MG63 (cell line): ENCODE measurements at places on chromosomes 1 and 21.

DNA sequence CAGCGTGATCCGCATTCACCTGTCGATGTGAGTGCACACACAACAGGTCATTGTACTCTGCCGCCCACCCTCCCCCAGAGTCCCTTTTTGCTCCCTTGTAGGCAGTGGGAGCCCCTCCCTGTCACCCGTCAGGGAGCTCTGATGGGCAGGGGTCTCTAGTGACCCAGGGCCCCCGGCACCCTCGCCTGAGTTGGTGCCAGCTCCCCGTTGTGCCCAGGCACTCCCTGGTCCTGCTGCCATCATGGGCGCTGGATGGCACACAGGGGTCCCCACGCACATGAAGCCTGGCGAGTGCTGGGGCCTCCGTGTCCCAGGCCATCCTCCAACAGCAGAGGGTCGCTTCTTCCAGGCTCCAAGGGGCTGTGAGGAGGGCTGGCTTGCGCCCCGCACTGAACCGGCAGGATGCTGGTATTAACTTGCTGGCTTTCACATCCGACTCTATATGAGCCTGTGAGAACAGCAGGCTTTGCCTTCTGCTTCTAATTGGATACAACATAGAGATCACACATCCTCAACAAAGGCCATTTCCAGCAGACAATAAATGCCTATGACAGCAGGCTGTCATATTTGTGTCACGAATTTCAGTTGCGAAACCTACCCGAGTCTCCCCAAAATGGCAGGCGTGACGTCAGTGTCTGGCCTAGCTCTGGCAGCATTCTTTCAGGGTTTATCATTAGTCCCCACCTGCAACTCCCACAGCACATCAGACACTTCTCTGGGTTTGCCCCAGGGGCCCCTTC is 35.4 kb downstream of the KIAA1614 start:
- no peak for DNase-seq

- DNase-seq, result no peak
Observed at GRCh38 chr1:198001776-198002408, 84.7 kb downstream of the LHX9 start.

DNA sequence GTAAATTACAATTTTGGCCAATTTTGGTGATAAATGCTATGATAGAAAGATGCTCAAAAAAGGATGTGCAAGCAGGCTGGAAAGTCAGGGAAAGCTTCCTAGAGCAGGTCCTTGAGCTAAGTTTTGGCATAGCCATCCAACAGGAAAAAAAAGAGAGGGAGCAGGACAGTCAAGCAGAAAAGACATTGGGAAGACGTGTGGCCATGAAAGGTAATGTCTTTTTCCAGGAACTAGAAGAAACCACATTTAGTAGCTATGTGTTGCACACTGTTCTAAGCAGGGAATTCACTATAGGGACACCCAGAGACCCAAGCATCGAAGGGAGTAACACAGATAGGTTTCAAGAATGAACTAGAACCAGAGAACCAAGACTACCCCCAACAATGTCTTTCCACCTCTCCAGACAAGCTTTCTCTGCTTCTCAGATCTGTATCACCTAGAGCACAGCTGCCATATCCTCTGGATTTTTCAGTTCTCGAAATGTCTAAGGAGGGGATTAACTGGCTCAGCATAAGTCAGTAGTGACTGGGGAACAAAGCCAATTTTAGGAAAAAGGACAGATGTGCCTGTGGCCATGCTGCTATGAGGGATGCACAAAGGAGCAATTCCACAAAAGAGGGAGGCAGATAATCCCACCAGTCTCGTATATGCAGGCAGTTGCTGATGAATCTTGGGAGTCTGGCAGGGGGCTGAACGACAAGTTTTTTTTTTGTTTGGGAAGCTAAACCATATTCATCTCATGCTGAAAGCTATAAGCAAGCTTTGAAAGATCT is 97.1 kb upstream of the DAB1 start:
- DNase-seq, result no peak

DNA sequence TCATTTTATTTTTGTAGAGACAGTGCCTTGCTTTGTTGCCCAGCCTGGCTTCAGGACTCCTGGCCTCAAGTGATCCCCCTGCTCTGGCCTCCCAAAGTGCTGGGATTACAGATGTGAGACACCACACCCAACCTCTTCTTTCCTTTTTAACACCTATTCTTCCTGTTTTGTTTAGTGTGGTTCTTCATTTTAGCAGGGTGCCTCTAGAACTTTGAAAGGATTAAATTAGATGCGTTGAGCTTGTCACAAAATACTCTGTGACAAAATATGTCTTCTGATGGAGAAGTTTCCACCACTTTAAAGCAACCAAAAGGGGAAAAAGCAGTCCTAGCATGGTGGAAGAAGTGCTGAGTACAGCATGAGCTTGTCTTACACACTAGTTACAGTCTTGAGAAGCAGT is 42.0 kb downstream of the CDC14A start:
- no peak for DNase-seq

DNA sequence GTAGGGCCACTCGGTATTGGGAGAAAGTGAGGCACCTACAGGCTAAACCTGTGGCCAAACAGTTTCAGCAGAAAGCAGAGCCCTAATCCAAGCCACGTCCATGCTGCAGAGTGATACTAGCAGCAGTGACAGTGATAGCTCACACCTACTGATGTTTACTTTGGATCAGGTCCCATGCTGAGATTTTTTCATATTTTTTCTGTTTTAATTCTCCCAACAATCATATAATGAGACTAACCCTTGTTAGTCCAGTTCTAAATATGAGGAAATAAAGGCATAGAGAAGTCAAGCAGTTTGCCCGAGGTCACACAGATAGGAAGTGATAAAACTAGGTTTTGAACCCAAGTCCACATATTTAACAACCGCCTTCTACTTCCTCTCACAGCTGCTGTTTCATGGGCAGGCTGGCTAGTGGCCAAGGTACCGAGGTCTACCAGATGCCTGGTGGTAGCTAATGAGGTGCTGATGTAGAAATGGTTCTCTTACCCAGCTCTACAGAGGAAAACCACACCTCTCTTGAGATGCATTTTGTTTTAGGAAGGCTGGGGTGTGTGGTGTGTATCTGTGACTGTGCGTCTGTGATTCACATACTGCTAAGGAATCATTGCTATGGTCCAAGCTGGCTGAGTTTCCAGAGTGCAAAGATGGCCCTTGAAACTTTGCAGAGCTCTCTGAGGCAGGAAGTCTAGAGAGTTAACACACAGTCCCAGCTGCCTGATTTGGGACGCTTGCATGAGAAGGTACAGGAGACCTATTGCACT is 80.3 kb upstream of the ARTN start:
- peak; percentile 60 for DNase-seq

DNA sequence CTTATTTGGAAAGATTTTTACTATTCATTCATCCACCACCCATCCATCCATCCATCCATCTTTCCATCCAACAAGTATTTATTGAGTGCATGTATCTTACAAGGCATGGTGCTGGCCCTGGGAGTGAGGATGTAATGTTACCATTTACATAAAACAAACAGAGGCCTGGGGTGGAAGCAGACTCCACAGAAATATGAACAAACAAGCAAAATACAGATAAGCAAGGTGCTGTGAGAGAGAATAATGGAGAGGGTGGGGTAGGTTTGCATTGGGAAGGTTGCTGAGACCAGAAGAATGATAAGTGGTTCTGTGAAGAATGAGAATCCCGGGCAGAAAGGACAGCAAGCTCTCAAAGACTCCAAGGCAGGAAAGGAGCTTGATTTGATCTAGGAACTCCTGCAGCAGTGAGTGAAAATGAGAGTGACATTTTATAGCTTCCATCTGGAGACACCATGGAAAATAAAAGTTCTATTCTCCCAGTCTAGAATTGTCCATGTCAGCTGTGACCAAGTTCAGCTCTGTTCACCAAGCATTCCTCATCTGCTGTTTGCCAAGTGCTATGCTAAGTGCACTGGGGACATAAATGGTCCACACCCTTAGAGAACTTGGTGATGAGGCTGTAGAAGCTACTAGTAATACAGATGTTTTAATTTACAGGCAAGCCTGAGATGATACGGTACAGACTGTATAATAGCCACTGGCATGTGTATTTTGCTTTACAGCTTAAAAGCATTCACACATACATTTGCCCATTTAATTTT is 75.3 kb downstream of the PEX14 start:
- DNase-seq, result no peak

DNA sequence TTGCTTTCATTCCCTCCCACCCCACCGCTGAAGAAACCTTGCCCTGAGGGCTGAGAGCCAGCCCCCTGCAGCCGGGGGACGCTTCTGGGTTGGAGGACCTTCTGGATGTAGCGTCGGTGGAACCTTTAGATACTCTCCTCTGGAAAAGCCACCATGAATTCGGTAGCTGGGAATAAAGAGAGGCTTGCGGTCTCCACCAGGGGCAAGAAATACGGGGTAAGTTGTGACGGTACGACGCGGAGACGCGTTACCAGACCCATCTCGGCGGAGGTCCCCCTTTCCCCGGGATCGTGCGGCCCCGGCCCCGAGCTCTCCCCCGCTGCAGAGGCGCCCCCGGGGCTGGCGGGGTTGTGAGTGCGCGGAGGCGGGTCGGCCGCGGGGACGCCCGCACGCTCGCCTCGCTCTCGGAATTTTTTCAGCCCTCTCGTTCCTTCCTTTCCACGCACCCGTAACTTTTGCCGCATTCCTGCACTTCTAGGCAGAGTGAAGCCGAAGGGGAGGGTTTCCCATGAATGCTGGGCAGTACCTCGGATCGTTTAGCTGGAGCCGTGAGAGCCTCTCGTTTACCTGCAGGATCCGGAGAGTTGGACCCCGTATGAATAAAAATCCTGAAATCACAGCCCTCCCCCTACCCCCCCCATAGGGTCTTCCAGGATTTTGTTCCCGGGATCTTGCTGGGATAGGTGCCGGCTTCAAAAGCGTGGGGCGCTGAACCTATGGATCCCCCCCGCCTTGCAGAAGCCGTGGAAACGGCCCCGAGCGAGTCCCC is 671 bp downstream of the KIF26B start:
- no peak for DNase-seq

- DNase-seq, result no peak
Observed at GRCh38 chr1:230157420-230158390, 90.7 kb downstream of the GALNT2 start.

DNA sequence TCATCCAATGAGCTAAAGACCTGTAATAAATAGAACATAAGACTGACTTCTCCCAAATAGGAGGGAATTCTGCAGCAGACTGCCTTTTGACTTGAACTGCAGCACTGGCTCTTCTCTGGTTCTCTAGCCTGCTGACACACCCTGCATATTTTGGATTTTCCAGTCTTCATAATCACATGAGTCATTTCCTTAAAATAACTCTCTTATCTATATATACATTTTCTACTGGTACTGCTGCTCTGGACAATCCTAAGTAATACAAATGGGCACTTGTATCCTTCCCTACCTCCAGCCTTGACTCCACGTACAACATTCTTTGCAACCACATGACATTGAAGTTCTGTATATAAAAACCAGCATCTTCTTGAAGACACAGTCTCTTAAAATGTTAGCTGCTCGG is 429.4 kb upstream of the TMPRSS15 start:
- DNase-seq, result peak; percentile 27

- DNase-seq, result no peak
Observed at GRCh38 chr1:9927259-9927658, 15.9 kb downstream of the LZIC start.

- peak; percentile 35 for DNase-seq
Observed at GRCh38 chr1:204961765-204962419, 81.1 kb upstream of the CNTN2 start.

- DNase-seq, result no peak
Observed at GRCh38 chr1:25182629-25183028, 49.7 kb downstream of the SYF2 start.

DNA sequence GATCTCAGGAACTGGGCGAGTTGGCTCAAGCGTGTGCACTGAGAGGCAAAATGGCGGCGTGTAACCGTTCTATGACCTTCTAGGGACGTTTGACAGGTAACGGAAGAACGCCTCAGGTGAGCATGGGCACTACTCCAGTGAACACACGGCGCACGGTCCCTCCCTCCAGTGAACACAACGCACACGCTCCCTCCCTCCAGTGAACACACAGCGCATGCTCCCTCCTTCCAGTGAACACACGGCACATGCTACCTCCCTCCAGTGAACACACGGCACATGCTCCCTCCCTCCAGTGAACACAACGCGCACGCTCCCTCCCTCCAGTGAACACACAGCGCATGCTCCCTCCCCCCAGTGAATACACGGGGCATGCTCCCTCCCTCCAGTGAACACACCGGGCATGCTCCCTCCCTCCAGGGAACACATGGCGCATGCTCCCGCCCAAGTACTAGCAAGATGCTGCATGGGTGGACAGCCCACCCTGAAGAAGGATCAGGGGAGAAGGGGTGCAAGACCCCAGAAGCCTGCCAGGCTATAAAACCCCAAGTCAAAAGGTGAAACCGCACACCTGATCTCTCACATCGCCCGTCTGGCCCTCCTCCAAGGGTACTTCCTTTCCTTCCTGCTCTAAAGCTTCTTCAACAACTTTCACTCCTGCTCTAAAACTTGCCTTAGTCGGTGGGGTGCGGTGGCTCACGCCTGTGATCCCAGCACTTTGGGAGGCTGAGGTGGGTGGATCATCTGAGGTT is 3.5 kb downstream of the C1orf159 start:
- no peak for DNase-seq

DNA sequence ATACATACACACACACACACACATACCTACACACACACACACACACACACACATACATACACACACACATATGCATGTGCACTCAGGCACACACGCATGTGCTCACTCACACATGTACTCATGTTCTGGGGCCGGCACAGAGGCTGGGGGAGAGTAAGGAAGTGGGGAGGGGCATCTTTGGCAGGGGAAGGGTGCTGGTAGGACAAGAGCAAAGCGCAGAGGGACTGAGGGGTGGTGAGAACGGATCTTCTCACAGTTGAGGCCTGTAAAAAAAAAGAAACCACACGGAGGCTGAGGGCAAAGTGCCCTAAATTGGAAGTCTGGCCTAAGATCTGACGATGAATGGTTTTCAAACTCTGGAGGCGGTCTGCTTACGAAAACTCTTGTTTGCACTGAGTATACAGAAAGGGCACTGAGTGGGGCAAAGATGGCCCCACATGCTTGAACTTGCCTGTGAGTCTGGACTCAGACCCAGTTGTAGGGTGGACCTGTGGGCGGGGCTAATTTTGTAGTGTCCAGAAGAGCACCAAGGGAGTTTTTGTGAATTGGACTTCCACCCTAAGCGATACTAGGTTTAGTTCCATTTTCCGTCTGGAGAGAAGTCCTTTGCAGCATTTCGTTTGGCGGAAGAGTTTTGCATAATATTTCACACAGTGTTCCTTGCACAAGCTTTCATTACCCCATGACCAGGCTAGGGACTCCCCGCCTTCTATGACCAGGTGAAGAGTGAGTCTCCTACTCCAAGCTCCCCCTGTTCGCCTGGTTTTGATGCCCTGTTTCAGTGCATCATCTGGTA is 79.3 kb upstream of the LYST start:
- DNase-seq, result no peak

DNA sequence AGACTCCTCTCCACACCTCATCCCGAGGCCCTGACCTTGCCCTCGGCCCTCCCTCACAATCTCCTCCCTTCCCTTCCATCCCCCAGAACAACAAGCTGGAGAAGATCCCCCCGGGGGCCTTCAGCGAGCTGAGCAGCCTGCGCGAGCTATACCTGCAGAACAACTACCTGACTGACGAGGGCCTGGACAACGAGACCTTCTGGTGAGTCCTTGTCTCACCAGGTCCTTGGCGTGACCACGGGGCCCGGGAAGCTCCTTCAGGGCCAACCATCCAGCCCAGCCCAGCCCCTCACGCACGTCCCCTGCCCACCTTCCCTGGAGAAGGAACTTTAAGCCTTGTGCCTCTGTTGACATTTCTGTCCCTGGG is 15.6 kb downstream of the PODN start:
- no peak for DNase-seq
